ENCODE measurements at places on chromosomes 11 and 22. TPM values are rescaled to one million over a fixed set of nuclear protein-coding genes. Genes with fewer than 3 reads are reported as not detected.

The GTSE1 gene
- 0.67 TPM for total RNA-seq

The TMEM86A gene
- total RNA-seq: 2.0 TPM

The TEX54 gene
- not detected for total RNA-seq

The STX3 gene
- 35.1 TPM for total RNA-seq

The TRIM34 gene
- total RNA-seq: 1.5 TPM

The KCNE3 gene
- total RNA-seq: 0.50 TPM

The CEND1 gene
- total RNA-seq: not detected

The OR4C15 gene
- not detected for total RNA-seq

The DLG2 gene
- 1.8 TPM for total RNA-seq

The MED15 gene
- total RNA-seq: 34.3 TPM

The LYVE1 gene
- total RNA-seq: not detected

The POTEH gene
- not detected for total RNA-seq

The GATD1 gene
- 47.0 TPM for total RNA-seq

The VSIG10L2 gene
- total RNA-seq: not detected

The RAB39A gene
- total RNA-seq: not detected

The BUD13 gene
- 7.9 TPM for total RNA-seq

The CARD18 gene
- 3.5 TPM for total RNA-seq

The CBY1 gene
- 19.5 TPM for total RNA-seq

The KRTAP5-10 gene
- not detected for total RNA-seq

The CDKN1C gene
- total RNA-seq: 0.38 TPM

The GAL gene
- 2.2 TPM for total RNA-seq

The CD44 gene
- 1,362 TPM for total RNA-seq

The RAB3IL1 gene
- total RNA-seq: 2.3 TPM

The RCN1 gene
- 166 TPM for total RNA-seq

The MPPED1 gene
- total RNA-seq: not detected

The ANO9 gene
- total RNA-seq: 11.3 TPM

The C1QTNF6 gene
- total RNA-seq: 3.3 TPM

The TTC36 gene
- total RNA-seq: 0.85 TPM

The SMIM35 gene
- not detected for total RNA-seq

The MMP8 gene
- not detected for total RNA-seq

The C2CD3 gene
- total RNA-seq: 17.8 TPM

The GRM5 gene
- not detected for total RNA-seq

The AQP11 gene
- 0.53 TPM for total RNA-seq

The PKP3 gene
- 248 TPM for total RNA-seq

The SYT12 gene
- total RNA-seq: 1.2 TPM

The RFPL2 gene
- total RNA-seq: not detected

The ABCG4 gene
- 1.4 TPM for total RNA-seq

The CHRM4 gene
- total RNA-seq: not detected

The OR52N1 gene
- not detected for total RNA-seq

The APOBEC3G gene
- total RNA-seq: 13.8 TPM

The TRIM66 gene
- total RNA-seq: 7.0 TPM

The CRY2 gene
- total RNA-seq: 9.5 TPM

The MYO18B gene
- not detected for total RNA-seq

The MIAT gene
- 0.64 TPM for total RNA-seq

The OR8G5 gene
- not detected for total RNA-seq

The EFCAB6 gene
- total RNA-seq: 2.0 TPM

The BATF2 gene
- total RNA-seq: 1.8 TPM

The OR1S1 gene
- not detected for total RNA-seq

The OR2AG1 gene
- not detected for total RNA-seq

The SLC25A45 gene
- 0.50 TPM for total RNA-seq

The FIBIN gene
- total RNA-seq: 18.0 TPM

The NRIP3 gene
- total RNA-seq: 2.1 TPM

The SPDYC gene
- not detected for total RNA-seq

Data from mammary epithelial cell (primary cell).